ENCODE measurements at places on chromosomes 5 and 9.

GRCh38 chr9:127406799-127407491, 10.0 kb downstream of the SLC2A8 start:
- no peak for DNase-seq

GRCh38 chr9:83620841-83621636, 1.9 kb upstream of the IDNK start:
- no peak for DNase-seq

GRCh38 chr9:37151812-37152211, 31.4 kb downstream of the ZCCHC7 start:
- DNase-seq = no peak

GRCh38 chr5:177538876-177539275, 15.5 kb downstream of the FAM193B start:
- DNase-seq = no peak

DNA sequence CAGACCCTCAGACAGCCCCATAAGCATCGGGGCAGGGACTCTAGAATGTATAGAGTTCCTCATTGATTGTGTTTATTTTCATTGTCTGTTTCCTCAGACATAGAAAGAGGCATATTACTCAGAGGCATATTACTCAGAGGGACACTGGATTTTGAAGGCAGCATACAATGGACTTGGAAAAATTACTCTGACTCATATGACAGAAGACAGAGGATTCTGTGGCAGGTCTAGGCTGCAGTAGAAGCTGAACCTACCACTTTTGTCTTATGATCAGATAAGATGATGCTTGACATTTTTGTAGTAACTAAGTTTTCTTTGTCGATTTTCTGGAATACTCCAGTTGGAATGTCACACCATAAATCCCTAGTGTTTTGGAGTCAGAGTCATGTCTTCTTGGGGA, 105.2 kb downstream of the ST8SIA4 start:
- DNase-seq = no peak

- DNase-seq = peak; percentile 55
These were observed 138.5 kb upstream of the S1PR3 start for GRCh38 chr9:88852794-88853193.

DNA sequence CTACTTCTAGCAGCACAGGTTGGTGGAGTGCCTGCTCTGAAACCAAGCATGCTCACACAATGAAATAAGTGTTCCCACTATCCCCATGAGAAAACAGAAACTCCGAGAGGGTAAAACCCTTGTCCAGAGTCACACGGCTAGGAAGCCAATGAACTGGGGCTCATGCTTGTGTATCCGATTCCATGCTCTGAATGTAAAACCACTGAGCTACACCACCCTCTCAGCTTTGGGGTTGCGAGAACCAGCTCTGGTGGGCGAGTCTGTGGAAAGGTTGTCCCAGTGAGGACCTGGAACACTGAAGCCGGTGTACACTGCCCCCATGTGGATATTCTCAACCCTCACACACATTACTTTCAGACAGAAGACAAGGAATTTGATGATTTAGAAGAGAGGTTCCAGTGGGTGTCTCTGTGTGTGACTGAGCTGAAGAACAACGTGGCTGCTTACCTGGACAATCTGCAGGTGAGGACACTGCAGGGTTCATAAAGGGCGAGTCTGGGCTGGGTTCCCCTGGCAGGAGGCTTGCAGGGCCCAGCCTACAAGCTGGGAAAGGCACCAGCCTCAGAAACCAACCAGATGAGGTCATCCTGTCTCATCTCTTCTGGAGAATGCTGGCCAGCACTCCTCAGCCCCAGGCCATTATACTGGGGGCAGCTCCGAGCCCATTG, 37.4 kb downstream of the ARHGEF37 start:
- DNase-seq = no peak

GRCh38 chr5:116452774-116453368, 121.8 kb downstream of the SEMA6A start:
- DNase-seq = no peak

DNA sequence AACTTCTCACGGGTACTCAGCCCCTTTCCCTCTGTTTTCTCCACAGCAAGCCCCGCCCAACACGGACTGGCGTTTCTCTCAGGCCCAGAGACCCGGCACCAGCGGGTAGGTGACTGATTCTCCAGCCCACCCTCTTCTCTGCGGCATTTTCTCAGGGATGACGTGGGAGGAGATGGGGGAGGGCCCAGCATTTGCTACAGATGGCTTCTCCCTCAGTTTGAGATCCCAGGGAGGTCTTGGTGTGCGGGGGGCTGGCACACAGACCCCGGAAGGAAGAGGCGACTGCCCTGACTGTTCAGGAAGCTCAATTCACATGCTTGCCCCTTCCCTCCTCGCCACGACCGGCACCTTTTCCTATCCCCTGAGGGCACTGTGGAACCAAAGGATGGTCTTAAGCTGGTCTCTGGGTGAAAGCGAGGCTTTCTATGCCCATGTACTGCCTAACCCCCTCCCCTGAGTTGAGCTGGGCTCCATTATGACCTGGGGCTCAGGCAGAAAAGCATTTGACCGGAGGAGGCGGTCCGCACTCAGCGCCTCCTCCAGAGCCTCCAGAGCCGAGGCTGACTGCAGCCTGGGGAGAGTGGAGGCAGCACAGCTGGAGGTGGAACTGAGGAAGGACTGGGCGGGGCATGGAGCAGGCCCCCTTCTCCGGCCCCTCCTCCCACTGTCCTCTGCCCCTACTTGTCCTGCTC, 6.0 kb downstream of the PCDHGC5 start:
- no peak for DNase-seq

DNA sequence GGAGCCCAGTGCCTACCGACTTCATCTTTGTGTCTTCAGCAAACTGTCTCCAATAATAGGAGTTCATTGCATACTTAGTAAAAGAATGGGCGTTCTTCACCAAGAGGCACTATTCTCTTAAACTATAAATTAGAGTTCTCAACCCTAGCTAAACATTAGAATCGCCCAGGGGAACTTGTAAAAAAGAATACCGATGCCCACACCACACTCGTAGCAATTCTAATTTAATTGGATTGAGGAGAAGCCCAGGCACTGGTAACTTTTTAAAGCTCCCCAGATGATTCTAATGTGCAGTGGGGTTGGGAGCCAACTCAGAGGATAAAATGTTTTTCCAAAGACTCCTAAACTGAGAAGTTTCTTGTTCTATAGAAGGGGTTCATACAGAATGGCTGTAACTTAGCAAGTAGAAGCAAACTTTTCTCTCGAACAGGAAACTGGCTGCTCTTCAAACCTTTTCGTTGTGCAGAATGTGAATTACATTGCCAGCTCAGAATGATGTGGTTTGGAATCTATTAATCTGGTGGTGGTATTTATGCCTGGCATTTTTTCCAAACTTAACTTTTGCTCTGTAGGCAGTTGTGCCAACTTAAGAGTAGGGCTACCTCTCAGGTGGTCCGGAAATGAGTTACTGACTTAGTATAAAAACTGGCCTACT, 26.4 kb upstream of the NFIB start:
- no peak for DNase-seq

DNA sequence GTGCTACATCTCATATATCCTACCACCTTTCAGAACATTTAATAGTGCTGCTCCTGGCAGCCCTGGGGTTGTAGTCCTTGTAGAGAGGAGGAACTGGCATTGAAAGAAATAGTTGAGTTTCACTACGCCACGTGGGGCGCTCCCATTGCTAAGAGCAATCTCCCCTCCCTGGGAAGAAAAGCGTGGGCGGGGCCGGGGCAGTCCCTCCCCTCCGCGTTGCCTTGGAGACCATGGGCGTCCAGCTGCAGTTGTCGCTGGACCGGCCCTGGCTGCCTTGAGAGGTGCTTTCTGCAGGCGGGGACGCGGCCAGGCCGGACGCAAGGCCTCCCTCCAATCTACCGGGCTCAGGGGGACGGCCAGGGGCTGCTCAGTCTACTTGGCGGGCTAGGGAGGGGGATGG, 368 bp upstream of the CCDC180 start:
- no peak for DNase-seq

GRCh38 chr9:16192403-16193017, 639.7 kb downstream of the CCDC171 start:
- no peak for DNase-seq

- no peak for DNase-seq
These were observed 161.2 kb downstream of the SNX18 start for GRCh38 chr5:54678737-54679136.

GRCh38 chr5:3359642-3360041, 236.0 kb upstream of the IRX1 start:
- no peak for DNase-seq

DNA sequence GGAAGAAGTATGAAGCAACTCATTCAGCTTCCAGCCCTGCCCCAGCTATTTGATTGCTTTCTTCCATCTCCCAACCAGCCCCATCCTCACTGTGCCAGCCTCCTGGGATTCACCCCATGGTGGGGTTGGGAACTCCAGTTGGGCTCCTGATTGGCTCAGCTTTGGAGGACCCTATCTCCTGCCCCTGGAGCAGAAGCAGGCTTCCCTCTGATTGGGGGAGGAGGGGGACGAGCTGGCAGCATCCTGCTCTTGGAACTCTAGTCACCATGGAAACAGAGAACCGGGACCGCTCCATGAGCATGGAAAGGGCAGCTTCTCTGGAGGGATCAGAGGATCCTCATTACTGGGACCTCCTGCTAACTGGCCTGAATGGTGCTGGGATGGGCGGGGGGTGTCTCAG, 2.6 kb downstream of the SLC6A7 start:
- no peak for DNase-seq

DNA sequence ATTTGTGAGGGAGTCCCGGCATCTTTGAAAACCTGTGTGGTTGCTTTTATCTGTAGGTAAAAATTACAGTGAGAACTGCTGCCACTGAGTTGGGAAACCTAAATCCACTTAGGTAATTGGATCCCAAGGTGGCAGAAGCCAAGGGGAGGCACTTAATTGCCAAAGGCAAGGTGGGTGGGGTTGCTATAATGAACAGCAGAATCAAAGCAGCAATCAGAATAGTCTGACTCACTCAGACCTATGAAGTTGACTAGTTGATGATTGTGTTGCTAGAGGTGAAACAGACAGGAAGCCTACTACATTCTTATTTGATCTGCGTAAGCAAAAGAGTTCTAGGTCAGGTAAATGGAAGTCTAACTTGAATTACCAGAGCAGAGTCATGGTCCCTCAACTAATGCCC, 17.3 kb upstream of the BICD2 start:
- DNase-seq = no peak

- DNase-seq = no peak
These were observed 335.4 kb downstream of the MSX2 start for GRCh38 chr5:175059687-175060211.

- no peak for DNase-seq
These were observed 15.1 kb upstream of the LURAP1L start for GRCh38 chr9:12759761-12760160.

- DNase-seq = no peak
These were observed 9.2 kb upstream of the ERAP1 start for GRCh38 chr5:96816991-96817390.

DNA sequence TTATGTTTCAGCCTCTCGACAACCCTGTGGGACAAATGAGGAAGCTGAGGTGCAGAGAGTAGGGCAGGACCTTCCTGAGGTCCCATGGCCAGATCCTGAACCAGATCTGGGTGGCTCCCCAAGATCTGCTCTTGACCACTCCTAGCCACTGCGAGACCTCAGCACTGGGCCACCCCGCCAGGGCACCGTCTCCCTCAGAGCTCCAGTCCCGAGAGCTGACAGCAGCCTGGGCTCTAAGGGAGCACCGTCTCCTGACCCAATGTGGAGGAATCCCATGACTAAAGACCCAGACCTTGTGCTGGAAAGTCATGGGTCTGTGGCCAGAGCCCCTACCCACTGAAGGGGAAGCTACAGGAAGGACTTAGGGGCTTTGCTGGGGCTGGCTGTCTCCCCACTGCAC, 4.5 kb upstream of the LMX1B start:
- DNase-seq = no peak

DNA sequence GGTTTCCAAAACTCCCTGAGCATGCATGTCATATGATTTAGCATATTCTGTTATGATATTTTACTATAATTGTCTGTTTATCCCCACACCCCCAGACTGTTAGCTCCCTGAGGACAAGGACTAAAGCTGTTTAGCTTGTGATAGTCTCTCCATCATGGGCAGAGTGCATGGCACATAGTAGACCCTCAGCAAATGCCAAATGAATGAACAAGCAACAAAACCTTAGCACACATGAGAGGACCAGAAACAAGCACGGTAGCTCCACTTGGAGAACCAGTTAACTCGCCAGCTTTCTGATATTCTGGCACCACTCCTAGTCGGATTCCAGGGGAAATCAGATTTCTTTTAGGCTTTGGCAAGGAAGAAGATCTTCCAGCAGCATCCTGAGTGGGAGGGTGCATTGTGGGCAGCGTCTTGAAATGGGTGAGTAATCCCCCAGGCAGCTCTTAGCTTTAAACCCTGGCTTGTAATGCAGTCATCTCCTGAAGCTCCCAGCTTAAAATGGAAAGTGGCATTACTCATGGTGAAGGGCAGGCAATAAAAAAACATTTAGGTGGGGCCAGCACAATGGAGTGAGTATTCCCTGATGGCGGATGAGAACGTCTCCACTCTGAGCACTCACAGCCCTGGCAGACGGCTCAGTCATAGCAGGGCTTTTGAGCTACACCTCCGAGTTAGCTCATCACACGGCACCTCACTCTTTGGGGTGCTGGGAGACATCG, 41.1 kb downstream of the FGF1 start:
- peak; percentile 98 for DNase-seq

DNA sequence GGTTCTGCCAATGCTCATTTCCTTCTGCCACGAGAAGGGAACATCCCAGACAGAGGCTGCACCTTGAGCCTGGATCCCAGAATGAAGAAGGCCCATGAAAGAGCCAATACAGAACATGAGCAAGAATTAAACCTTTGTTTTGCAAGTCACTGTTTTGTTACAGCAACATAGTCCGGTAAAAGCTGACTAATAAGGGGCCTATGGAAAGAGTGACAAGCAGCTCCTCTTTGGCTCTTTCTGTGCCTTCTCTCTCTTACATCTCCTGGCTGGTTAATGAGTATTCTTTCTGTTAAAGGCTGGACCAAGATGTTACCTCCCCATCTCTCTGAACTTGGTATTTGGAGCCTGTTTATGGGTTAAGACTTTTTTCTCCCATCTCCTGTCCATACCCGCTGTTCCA, 10.8 kb downstream of the GFRA3 start:
- no peak for DNase-seq

DNA sequence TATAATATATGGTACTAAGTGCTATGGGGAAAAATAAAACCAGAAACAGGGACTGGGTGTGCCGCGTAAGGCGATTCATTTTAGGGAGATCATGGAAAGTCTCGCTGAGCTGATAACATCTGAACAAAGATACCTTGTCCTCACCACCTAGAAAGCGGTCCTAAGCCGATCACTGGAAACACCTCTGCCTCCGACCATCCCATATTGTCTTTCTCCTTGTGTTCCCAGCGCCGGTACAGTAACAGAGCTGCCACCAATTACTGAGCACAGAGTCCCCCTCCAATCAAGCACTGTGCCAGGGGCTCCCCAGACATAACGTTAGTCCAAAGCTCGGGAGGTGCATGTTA, 704 bp downstream of the CCDC112 start:
- DNase-seq = no peak

GRCh38 chr5:137825165-137825564, 42.5 kb upstream of the MYOT start:
- no peak for DNase-seq

Data from fibroblast of skin of left biceps (primary cell).